ENCODE measurements at places on chromosomes 6 and 20.

- DNase-seq = no peak
Measured at GRCh38 chr6:166849749-166850183, 106.6 kb downstream of the RNASET2 start.

- DNase-seq = no peak
Measured at GRCh38 chr20:32534661-32535240, 50.4 kb downstream of the NOL4L start.

GRCh38 chr6:139654888-139655782 is 280.7 kb upstream of the CITED2 start:
- no peak for DNase-seq

GRCh38 chr6:137323860-137324259 is 104.7 kb upstream of the IFNGR1 start:
- no peak for DNase-seq
